ENCODE measurements at places on chromosomes 2 and 18.

DNA sequence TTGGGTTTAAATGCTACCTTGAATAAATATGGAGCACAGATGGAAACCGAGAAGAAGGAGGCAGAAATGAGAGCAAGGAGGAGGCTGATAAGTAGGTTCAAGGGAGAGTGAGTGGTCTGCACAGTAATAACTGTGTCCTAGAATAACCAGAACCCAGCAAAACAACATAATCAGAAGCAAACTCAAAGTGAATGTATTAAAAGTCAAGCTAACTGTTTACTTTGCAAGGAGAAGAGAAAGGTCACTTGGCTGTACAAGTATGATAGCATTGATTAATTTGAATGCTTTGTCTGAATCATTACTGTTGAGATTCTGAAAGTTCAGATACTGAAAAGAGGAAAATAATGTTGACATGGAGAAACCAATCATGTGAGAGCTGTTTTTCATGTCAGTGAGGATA, 258.8 kb downstream of the PLCL1 start:
- DNase-seq = no peak

- no peak for DNase-seq
These were observed 882 bp downstream of the PLA2R1 start for GRCh38 chr2:160061533-160061932.

GRCh38 chr2:23508066-23508390, 123.0 kb downstream of the KLHL29 start:
- DNase-seq = no peak

DNA sequence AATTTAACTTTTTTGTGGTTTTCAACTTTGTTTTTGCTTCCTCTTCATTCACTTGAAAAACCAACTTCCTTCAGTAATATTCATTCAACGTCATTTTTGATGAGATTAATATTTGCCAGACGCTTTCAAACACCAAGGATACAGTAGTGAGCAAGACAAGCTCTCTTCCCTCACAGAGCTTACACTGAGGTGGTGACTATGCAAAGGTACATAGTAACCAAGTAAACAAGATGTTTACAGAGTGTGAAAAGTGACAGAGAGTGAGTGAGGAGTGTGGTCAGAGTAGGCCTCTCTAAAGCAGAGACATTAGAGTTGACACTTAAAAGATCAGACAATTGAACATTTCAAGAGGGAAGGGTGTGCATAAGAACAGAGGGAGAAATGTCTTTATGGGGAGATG, 155.5 kb downstream of the TMEM247 start:
- DNase-seq = no peak

DNA sequence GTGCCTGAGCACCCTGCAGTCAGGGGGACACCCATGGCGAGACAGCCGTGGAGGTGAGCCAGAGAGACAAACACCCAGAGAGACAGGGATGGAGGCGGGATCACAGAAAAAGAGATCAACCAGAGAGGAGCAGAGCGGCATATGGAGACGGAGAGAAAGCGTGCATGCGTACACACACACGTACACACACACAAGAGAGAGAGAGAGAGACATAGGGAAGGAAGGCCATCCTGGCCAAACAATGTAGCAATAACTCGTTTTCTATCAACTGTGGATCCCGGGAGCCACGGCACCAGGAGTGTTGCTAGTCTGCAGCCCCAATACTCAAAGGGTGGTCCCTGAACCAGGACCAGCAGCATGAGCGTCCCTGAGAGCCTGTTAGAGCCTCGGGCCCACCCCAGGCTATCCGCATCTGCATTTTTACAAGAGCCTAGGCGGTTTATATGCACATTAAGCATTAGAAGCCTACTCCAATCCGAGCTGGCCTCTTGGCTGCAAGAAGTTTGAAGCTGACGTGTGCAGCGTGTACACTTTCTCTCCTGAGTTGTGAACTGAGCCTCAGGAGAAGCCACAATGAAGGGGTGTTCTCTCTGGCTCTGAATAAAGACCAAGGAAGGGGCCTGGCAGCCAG, 50.1 kb upstream of the MYCN start:
- DNase-seq = no peak

GRCh38 chr2:193966590-193966989, 1690.4 kb upstream of the SLC39A10 start:
- DNase-seq = no peak

DNA sequence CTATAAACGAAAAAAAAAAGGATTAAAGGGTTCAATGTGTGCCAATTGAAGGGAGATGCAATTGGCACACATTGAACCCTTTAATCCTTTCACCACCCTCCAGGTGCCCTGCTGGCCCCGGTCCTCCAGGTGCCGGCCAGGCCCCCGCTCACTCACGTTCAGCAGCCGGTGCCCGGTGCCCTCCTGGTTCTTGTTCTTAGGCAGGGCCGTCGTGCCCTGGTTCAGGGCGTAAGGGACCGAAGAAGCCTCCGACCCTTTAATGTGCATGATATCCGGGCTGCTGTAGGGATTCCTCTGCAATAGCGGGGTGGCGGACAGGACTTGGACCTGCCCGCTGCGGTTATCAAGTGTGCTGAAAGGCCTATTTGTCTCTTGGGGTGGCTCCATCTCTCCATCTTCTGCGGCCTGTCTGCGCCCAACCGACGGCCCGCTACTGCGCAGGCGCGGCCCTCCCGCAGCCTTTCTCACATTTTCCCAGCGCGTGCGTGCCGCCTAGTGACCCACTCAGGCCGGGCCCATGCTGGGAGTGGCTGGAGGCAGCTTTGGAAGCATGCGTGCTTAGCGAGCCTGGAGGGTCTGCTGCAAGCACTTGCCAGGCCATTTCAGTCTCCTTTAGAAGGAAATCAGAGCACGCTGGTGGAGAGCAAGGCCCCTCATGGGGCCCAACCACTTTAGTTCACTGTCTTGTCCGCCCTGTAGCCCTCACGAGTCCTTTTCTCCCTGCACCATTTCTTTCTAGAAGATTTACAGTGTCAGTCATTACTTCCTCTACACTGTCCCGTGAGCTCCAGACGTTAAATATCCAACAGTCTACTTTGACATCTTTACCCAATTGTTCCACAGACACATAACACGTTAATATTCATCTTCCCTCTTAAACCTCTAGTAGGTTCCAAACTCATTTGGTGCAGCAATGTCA, 24.3 kb downstream of the TMEM237 start:
- peak; percentile 79 for DNase-seq

DNA sequence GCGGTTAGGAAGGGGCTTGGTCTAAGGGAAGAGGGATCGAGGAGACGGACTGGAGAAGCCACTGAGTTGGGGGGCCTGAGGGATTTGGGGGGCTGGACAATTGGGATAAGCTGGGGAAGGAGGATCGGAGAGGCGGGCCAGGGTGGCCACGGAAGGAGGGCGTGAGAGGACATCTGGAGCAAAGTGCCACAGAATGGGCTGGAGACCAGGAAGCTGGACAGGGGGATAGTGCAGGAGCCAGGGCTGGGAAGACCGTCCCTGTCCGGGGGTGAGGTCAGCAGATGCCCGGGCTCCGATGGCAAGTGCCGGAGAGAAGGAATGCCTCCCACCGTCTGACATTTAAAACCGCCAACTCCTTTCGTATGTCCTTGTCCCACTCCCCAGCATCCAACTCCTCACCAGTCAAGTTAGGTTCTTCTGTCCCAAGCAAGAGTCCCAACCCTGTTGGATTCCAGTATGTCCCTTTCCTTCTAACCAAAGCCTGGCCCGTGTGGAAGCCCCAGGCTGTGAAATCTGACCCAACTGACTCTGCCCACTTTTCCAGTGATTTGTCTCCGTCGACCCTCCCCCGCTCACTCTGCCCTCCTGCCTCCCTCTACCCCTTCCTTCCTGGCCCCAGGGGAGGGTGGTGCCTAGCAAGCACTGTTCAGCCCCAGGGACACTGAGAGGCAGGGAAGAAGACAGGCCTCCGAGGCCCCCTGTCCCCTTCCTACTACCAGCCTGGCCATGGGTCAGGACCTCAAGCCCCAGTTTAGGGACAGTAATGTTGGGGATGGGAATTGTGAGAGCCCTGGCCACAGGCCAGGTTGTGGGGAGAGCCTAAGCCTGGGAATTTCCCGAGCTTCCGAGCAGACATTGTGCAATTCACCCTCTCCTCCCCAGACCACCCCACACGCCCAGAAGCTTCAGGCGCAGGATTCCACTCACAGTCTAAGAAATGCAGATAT, 31.5 kb upstream of the TMBIM1 start:
- peak; percentile 69 for DNase-seq

All from left hindlimb (tissue), 1 donor.